ENCODE measurements at places on chromosomes 5 and 9. TPM values are rescaled to one million over a fixed set of nuclear protein-coding genes. Genes with fewer than 3 reads are reported as not detected.

The IFNK gene
- total RNA-seq, result not detected

The UGT3A2 gene
- not detected for total RNA-seq

The RGS7BP gene
- 0.46 TPM for total RNA-seq

The BTNL9 gene
- 22.8 TPM for total RNA-seq

The SPATA31E1 gene
- not detected for total RNA-seq

The SYK gene
- 2.1 TPM for total RNA-seq

The IRX4 gene
- total RNA-seq, result not detected

The NEUROG1 gene
- total RNA-seq, result not detected

The DNM1 gene
- total RNA-seq, result 5.4 TPM

The PCDHGC3 gene
- 25.2 TPM for total RNA-seq

The SH3GL2 gene
- total RNA-seq, result not detected

The TTF1 gene
- total RNA-seq, result 11.6 TPM

The C5orf52 gene
- not detected for total RNA-seq

The ENDOG gene
- total RNA-seq, result 89.8 TPM

The SLC6A18 gene
- not detected for total RNA-seq

The TRUB2 gene
- 38.4 TPM for total RNA-seq

The UGCG gene
- 56.2 TPM for total RNA-seq

The SPATA31D4 gene
- not detected for total RNA-seq

The NFIL3 gene
- 22.4 TPM for total RNA-seq

The GPR150 gene
- total RNA-seq, result 0.29 TPM

The ZFP37 gene
- 1.4 TPM for total RNA-seq

The FAM221B gene
- total RNA-seq, result not detected

The SV2C gene
- not detected for total RNA-seq

The NUDT12 gene
- 7.6 TPM for total RNA-seq

The GLRX gene
- 888 TPM for total RNA-seq

The CCDC180 gene
- 0.60 TPM for total RNA-seq

The OR13D1 gene
- not detected for total RNA-seq

The IFNA17 gene
- total RNA-seq, result not detected

The LCN9 gene
- total RNA-seq, result not detected

The GGTA1 gene
- total RNA-seq, result 1.7 TPM

The PPP2R2B gene
- 0.08 TPM for total RNA-seq

The PLPPR1 gene
- total RNA-seq, result not detected

The TNFSF8 gene
- 1.6 TPM for total RNA-seq

The LVRN gene
- total RNA-seq, result 0.95 TPM

The TAF11L9 gene
- not detected for total RNA-seq

The CATSPER3 gene
- total RNA-seq, result 1.0 TPM

The ANKRD34B gene
- total RNA-seq, result 0.08 TPM

The FOXI1 gene
- total RNA-seq, result not detected

The SOWAHA gene
- total RNA-seq, result not detected

The CARTPT gene
- not detected for total RNA-seq

The PCDHB11 gene
- total RNA-seq, result 0.87 TPM

The PDLIM4 gene
- total RNA-seq, result 5.7 TPM

The ISCA1 gene
- 44.5 TPM for total RNA-seq

The OR1L4 gene
- total RNA-seq, result not detected

The CCL21 gene
- total RNA-seq, result 3.5 TPM

The SLC1A3 gene
- 19.5 TPM for total RNA-seq

The GCNT4 gene
- total RNA-seq, result 1.5 TPM

The MLLT3 gene
- total RNA-seq, result 3.3 TPM

The FCN1 gene
- 0.82 TPM for total RNA-seq

The EMB gene
- 3.5 TPM for total RNA-seq

The AK8 gene
- not detected for total RNA-seq

The DOCK2 gene
- total RNA-seq, result 3.9 TPM

The NR6A1 gene
- total RNA-seq, result 2.0 TPM

The NADK2 gene
- 30.8 TPM for total RNA-seq

The PAX5 gene
- total RNA-seq, result 0.50 TPM

The NDUFS6 gene
- total RNA-seq, result 51.5 TPM

The ASPN gene
- total RNA-seq, result 1.1 TPM

The ZNF622 gene
- total RNA-seq, result 11.8 TPM

The SH3RF2 gene
- 64.1 TPM for total RNA-seq

The EPB41L4B gene
- total RNA-seq, result 0.54 TPM

Measured in psoas muscle (tissue), 8 donors.